ENCODE measurements at places on chromosomes 1 and 21.

GRCh38 chr1:200036619-200037270, 9.2 kb downstream of the NR5A2 start:
- DNase-seq, result no peak

GRCh38 chr21:43333298-43334062, 93.5 kb downstream of the SIK1 start:
- no peak for DNase-seq

DNA sequence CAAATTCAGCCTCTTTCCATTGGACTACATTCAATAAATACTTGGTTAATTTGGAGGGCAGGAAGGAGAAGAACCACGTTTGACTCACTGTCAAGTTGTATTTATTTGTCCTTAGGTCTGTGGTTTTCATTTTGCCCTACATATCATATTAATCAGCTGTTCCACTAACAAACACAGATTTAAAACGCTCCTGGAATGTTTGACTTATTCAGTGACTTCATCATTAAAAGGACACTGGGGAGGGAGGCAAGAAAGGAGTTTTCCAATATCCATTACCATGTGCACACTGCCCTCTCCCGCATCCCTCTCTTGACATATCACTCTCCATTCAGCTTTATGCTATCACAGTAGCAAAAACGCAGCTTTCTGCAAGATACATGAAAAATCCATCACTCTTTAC, 98.2 kb upstream of the C1orf87 start:
- no peak for DNase-seq

GRCh38 chr21:14587266-14587665, 41.2 kb upstream of the SAMSN1 start:
- no peak for DNase-seq

Data from GM12865 (cell line).